ENCODE measurements at places on chromosomes 3 and 15. TPM values are rescaled to one million over a fixed set of nuclear protein-coding genes. Genes with fewer than 3 reads are reported as not detected.

Gene TMEM212
- total RNA-seq, result not detected

Gene DNAH12
- total RNA-seq, result 0.04 TPM

Gene ICE2
- total RNA-seq, result 47.0 TPM

Gene SKOR1
- total RNA-seq, result 0.07 TPM

Gene ADAMTS9
- 58.3 TPM for total RNA-seq

Gene PIERCE2
- 1.1 TPM for total RNA-seq

Gene ZKSCAN7
- 1.2 TPM for total RNA-seq

Gene XCR1
- not detected for total RNA-seq

Gene KBTBD13
- total RNA-seq, result not detected

Gene GOLGA8Q
- total RNA-seq, result 0.59 TPM

Gene SGO1
- 5.4 TPM for total RNA-seq

Gene NMNAT3
- 0.86 TPM for total RNA-seq

Gene CCR3
- not detected for total RNA-seq

Gene TMCO5A
- not detected for total RNA-seq

DNA sequence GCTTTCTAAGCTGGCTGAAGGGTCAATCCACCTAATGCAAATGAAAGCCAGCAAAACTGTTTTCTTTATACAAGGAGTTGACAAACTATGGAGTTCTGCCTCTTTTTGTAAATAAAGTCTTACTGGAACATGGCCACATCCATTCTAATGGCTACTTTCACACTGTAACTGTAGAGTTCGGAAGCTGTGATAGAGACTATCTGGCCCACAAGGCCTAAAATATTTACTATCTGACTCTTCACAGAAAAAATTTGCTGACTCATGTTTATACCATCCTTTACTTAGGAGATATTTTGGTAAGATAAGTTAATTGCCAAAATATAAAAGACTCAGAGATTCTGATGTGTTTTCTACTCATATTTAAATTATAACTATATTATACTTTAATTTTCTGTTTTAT lies 93.7 kb upstream of the GK5 start:
- DNase-seq, result no peak

GRCh38 chr3:43036621-43037423 lies 57.7 kb downstream of the GASK1A start:
- no peak for DNase-seq

GRCh38 chr3:143241481-143241951 lies 121.9 kb downstream of the CHST2 start:
- no peak for DNase-seq

DNA sequence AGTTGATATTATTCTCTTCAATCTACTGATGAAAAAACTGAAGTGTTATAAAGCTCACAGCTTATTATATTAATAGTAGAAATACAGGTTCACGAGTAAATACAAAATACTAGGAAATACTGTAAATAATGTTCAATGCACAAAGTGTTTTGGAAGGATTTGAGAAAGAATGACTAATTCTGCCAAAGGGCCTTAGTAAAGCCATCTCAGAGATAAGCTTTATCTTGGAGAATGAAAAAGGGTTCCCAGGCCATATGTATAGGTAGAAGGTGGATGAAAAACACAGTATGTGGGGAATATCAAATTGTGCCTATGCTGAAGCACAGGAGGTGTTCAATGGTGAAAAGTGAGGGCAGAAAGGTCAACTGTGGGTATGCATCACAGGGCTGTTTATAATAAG lies 123.5 kb downstream of the CMSS1 start:
- DNase-seq, result no peak

DNA sequence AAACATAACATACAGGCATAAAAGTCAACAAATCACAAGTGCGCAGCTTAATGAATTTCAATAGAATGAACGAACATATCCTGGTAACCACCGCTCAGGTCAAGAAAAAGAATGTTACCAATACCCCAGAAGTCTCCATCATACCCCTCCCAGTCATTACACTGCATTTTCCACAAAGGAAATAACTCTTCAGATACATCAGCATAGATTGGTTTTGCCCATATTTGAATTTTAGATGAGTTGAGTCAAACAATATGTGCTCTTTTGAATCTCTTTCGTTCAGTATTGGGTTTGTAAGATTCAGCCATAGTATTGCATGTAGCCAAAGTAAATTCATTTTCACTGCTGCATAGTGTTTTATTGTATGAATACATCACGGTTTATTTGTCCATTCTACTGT lies 6.2 kb upstream of the RAB6B start:
- DNase-seq, result no peak

GRCh38 chr3:113498221-113499005 lies 16.5 kb downstream of the SPICE1 start:
- DNase-seq, result peak; percentile 72

DNA sequence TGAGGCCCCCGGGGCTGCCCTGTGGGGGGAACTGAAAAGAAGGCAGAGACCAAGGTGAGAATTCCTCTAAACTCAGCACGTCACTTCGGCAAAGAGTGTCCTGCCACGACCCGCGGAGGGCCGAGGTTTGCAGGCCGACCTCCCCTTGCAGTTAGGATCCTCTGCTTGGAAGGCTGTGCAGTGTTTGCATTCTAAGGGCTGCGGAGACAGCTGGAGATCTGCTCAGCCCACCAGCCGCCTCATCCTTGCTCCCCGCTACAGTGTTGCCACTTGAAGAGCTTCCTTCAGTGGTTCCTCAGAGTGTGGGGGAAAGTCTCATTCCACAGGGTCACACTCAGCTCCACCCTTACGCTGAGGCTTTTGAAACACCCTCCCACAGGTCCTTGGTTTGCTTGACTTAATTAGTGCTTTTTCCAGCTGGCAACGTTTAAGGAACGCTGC lies 10.8 kb downstream of the SLC51A start:
- no peak for DNase-seq

- no peak for DNase-seq
These were observed 438.8 kb downstream of the FHIT start for GRCh38 chr3:60812502-60812901.

DNA sequence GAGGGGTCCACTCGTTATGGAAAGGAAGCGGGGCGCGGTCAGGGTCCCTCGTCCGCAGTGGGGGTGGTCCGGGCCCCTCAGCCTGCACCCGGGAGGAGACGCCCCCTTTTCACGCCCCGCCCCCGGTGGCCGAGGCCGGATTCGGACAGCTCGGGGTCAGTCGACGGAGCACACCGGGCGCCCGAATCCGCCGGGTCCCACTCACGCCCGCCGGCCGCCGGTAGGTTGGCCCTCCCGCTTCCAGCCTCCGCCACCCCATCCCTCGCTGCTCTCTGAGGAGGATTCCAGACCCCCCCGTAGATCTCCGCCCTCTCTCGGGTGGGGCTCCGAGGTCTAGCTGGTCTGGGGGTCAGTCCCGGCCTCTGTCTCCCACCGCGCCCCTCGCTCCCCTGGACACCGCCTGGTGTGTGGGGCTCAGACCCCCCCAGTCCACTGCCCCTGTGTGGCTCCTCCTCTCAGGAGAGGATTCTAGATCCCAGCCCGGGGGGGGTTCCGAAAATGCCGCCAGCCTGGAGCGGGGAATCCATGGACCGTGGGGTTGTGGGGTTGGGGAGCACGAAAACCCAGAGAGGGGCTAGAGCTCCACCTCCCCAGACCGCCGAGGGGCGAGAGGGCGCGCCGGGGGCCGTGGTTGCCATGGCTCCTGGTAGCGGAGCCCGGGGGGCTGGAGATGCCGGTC lies 725 bp downstream of the CHL1 start:
- DNase-seq, result no peak

DNA sequence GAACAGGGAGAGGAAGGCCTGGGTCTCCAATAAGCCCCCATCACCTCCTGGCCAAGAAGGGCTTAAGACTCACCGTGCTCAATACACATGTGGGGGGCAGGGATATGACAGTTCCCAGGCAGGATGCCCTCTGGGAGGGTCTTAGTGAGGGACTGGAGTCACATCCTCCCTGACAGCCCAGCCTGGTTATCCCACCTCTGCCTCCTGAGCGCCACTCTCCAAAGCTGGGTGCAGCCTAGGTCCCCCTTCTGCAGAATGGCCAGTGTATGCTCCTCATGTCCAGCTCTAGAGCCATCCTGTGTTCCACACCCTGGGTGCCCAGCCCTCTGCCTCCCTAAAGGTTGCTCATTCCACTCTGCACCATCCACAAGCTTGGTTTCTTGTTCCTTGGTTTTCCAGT lies 1.2 kb upstream of the SHISA5 start:
- DNase-seq, result no peak

- DNase-seq, result no peak
These were observed 181.4 kb downstream of the GAP43 start for GRCh38 chr3:115804713-115805119.

DNA sequence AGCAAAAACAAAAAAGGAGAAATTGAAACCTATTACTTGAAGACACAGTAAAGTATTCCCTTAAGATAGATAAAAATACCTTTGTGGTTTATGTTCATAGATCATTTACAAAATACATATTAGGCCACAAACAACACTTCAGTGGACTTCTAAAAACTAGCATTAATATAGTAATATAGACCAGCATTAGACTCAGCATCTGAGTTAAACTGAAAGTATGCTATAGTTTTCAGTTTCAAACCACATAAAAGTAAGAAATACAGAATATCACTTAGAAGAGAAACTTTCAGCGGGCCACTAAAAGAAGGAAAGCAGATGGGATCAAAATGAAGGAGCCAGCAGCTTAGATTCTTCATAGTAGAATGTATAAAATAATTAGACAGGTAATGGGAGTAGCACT lies 86.6 kb downstream of the MSL2 start:
- DNase-seq, result no peak

- no peak for DNase-seq
These were observed 272.1 kb downstream of the UACA start for GRCh38 chr15:70491201-70491621.

DNA sequence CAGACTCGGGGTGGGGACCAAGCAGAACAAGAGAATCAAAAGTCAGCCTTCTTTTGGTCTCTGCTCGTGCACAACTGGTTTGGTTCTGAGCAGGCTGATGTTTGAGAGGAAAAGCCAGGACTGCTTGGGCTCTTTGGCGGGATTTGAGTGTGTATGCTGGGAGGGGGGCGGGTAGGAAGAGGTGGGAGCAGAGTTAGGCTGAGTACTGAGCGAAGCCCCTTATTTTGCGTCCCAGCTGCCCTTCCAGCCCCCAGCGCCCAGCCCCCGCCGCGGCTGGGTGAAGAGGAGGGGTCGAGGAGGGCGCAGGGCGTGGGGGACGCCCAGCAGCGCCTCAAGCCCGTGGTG lies 153.5 kb upstream of the GOLIM4 start:
- DNase-seq, result no peak

GRCh38 chr3:42010530-42010929 lies 48.6 kb upstream of the ULK4 start:
- no peak for DNase-seq

GRCh38 chr3:177468331-177468730 lies 271.0 kb upstream of the TBL1XR1 start:
- no peak for DNase-seq

- DNase-seq, result no peak
These were observed 318.6 kb downstream of the SUCLG2 start for GRCh38 chr3:67335813-67336212.

GRCh38 chr3:65864357-65864904 lies 174.3 kb downstream of the MAGI1 start:
- DNase-seq, result no peak

DNA sequence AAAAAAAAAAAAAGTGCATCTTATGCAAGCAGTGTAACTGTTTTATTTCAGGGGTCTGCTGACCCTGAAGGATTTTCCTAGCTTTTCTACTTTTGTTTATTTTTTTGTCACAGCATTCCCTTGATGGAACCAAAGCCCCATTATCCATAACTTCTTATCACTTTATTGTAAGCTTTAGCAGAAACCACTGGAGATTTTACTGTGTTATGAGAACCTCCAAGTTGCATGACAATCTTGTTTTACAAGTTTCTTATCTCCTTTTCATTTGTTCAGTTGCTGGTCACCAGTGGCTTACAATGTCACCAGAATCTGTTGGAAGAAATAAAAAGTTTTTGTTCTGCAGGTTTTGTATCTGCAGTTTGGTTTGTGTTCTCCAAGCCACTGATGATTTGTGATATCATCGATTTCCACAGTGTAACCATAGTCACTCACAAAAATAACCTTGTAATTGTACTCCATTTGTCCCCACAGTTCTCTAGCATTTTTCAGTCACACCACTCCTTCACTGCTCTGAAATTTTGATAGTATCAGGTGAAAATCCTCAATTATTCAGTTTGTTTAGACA lies 660.0 kb downstream of the RBMS3 start:
- no peak for DNase-seq

- DNase-seq, result no peak
These were observed 63.2 kb upstream of the MNS1 start for GRCh38 chr15:56528136-56528535.

DNA sequence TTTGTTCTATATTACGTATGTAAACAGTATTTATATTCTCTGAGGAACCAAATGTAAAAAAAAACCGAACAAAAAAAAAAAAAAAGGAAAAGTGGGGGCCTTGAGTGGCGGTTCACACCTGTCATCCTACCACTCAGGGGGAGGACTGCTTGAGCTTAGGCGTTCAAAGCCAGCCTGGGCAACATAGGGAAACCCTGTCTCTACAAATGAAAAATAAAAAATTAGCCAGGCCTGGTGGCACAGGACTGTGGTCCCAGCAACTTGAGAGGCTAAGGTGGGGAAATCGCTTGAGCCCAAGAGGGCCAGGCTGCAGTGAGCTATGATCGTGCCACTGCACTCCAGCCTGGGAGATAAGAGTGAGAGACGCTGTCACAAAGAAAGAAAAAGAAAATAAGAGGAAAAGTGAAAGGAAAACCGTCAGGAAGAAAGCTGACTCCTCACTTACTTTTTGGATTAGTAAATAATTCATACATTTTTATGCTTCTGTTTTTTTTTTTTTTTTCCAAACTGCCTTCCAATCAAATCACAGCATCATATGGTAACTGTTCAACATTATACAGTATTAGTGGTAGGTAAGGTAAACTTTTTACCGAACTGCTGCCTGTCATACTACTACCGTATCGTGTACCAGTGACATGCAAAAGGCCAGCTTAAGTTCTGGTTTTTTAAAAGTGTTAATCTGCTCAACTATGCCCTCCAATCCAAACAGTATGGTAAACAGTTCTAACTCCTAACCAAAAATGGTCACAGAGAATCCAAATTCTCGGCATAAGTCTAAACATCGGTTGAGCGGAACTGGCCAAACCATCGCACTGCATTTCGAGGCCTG lies 1.2 kb downstream of the PHC3 start:
- no peak for DNase-seq

GRCh38 chr15:56038015-56038414 lies 44.6 kb upstream of the NEDD4 start:
- DNase-seq, result no peak

GRCh38 chr15:74858369-74858740 lies 14.8 kb downstream of the SCAMP2 start:
- no peak for DNase-seq

DNA sequence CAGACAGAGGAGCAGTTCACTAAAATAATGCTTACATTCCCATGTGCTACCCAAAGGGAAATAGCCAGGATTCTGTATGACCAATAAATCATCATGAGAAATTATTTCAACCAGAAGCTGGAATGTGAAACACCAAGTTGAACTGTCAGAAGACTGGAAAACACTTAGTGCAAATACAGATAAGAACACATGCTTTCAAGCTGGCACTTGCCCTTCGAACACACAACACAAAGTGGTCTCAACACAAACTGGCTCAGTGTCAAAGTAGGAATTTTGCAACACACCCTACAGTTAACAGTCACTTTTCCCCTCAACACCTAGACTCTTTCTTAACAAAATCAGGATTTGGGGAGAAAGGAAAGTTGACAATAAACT lies 1.3 kb downstream of the FSD2 start:
- DNase-seq, result no peak

GRCh38 chr3:12841149-12841969 lies at the start of gene RPL32:
RPL32 (minus strand) TSS chr3:12841565; CDS start chr3:12840237, 1,328 bp downstream.
- peak; percentile 92 for DNase-seq

Data from pulmonary artery endothelial cell (primary cell).